Thymus (tissue), 14 donors: ENCODE measurements at places on chromosomes 5 and 9.

DNA sequence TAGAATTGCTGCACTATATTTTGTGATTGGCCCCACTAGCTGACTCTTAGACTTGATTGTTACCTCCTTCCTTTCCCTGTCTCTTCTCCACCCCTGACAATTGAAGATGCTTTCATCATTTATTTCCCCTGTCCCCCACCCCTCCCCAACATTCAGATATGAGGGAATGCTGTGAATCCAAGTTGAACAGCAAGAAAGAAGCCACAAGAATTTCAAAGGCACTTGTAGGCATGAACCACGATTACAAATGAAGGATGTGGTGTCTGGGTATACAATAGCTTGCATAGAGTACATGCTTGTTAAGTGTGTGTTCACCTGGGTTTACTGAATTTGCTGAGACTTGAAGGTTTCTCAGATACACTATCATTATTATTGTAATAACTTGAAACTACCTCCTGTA is 78.3 kb upstream of the TRIO start:
- DNase-seq = no peak

DNA sequence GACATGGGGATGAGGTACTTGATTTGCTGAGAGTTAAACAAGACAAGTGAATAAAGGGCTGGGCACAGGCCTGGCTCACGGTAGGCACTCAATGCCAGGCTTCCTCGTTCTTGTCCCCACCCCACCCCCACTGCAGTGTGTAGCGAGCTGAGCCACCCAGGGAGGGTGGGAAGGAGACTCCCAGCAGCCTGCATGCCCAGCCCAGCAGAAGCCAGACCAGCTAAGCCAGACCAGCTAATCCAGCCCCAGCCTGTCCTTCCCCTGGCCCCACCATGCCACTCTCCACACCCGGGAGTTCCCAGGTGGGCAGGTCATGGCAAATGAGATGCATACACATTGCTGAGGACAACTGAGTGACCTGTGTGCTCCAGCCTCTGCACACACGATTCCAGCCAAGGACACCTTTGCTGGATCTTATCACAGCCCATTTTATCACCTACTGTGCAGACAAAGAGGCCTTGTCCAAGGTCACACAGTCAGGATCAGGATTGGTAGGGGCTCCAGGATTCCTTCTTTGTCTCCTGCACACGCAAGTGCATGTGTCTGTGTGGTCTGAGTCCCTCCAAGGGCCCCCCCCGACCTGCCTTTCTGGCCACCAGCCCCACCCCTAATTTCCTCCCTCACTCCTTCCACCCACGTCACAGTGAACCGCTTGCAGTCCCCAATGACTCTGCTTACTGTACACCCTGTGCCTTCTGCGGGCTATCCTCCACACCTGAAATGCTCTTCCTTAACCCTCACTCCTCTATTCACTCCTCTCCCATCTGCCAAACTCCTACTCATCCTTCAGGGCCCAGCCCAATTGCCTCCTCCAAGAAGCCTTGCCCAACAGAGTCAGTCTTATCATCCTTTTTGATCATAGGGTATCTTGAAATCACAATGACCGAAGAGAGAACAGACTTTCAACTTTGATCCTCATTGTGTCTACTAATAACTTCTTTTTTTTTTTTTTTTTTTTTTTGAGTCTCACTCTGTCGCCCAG is 26.6 kb downstream of the DUSP1 start:
- no peak for DNase-seq

GRCh38 chr5:82150559-82150958 is 127.6 kb downstream of the RPS23 start:
- no peak for DNase-seq

GRCh38 chr5:38420691-38421390 is 135.6 kb downstream of the LIFR start:
- no peak for DNase-seq

GRCh38 chr9:63817622-63818518 is 1467.1 kb downstream of the FOXD4L5 start:
- DNase-seq = no peak

GRCh38 chr9:127178686-127179632 is 56.5 kb upstream of the ANGPTL2 start:
- DNase-seq = no peak

DNA sequence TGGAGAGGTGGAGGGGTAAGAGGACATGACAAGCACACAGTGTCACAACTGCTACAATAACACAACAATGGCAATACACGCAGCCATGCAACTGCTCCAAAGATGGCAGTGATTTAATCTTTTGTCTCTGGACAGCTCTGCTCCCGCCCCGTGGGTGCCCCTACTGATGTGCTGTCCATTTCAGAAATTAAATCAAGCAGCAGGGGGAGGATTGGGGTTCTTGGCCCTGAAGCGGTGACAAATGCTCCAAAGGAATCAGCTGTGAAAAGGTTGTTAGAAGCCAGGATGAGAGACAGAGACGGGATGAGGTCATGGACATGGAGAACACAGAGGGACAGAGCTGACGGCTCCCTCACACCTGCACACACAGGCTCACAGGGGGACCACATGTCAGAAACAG is 22.6 kb downstream of the CNTFR start:
- DNase-seq = no peak

- no peak for DNase-seq
Measured at GRCh38 chr5:105929858-105930257, 1740.9 kb downstream of the EFNA5 start.

DNA sequence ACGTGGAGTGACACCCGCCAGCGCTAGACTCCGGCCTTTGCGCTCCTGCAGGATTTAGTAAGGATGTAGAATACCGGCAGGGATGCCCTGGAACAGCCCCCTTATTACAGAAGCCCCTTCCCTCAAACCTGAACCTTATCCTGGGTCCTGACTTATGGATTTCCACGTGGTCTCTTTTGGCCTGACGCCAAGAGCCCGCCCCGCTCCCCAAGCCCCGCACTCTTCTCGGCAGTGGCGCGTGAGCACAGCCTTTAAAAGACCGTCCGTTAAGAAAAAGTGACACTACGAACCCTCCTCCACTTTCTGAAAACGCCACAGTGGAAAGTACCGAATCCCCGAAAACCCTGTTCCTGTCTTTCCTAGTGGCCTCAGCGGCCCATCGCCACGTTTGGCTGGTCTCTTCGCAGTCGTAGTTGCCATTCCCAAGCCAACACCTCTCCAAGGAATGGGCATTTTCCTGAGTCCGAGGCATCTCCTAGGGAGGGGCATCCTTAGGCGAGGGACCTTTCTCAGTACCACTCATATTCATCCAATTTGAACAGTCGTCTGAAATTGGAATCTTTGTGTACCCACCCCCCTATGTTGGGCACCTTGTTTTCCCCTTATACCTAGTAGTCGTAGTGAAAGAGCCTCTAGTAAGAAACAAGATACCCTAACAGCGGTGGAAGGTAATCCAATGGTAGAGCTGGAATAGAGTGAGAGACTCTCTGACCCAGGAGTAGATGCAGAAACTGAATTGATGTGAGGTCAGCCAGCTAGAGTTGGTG is 732 bp upstream of the MCIDAS start:
- DNase-seq = no peak

- no peak for DNase-seq
Measured at GRCh38 chr5:78522476-78523260, 125.9 kb downstream of the LHFPL2 start.

DNA sequence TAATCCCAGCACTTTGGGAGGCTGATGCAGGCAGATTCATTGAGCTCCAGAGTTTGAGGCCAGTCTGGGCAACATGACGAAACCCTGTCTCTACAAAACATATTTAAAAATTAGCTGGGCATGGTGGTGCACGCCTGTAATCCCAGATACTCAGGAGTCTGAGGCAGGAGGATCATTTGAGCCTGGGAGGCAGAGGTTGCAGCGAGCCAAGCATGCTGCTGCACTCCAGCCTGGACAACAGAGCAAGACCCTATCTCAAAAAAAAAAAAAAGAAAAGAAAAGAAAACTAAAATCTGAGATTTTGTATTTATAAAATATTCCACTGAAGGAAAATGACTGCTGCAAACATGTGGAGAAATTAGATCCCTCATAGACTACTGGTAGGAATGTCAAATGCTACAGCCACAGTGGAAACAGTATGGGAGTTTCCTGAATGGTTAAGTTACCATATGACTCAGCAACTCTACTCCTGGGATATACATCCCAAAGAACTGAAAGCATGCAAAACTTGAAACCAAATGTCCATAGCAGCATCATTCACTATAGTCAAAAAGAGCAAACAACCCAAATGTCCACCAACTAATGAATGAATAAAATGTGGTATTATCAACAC is 106.1 kb downstream of the UBAP2 start:
- no peak for DNase-seq

DNA sequence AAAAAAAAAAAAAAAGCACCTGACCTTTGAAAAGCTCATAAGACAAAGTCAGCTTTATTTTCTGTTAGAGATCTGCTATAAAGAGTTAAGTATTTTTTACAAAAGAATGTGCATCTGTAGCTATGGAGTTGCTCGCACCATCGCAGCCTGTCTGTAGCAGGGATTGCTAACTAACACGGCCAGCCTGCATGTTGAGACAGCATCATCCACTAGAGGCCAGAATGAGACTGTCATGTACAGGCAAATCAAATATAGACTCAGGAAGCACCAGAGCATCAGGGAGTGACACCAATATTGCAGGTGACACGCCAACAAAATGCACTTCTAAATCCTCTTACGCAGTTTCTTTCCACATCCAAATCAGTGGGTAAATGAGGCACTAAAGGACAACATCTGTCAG is 136.3 kb upstream of the RASEF start:
- DNase-seq = no peak

DNA sequence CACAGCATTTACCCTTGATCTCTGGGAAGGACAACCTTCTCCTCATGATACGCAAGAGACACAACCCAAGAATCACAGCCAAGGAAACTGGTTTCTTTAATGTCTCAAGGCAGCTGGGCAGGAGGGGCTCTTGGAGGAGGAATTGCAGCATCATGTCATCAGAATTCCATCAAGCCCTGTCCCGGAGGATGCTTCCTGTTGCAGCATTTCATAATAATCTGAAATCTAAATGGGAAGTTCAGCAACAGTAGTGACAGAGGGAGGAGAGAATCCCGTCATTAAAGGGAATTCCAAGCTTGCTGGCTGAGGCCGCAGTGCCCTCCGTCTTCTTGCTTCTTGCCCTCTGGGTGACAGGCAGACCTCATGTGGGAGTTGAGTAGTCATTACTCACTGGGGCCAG is 192.7 kb downstream of the TENT4A start:
- DNase-seq = no peak

GRCh38 chr5:143036146-143036927 is 266.2 kb downstream of the ARHGAP26 start:
- DNase-seq = no peak

GRCh38 chr5:131392466-131393095 is 128.7 kb downstream of the CDC42SE2 start:
- no peak for DNase-seq

GRCh38 chr5:169272731-169273427 is 28.1 kb downstream of the SLIT3 start:
- peak; percentile 14 for DNase-seq

GRCh38 chr5:127518319-127518621 is 830 bp downstream of the PRRC1 start:
- peak; percentile 38 for DNase-seq

- no peak for DNase-seq
Measured at GRCh38 chr9:22373636-22374035, 73.0 kb upstream of the DMRTA1 start.

- no peak for DNase-seq
Measured at GRCh38 chr9:27714388-27714787, 141.1 kb upstream of the C9orf72 start.

DNA sequence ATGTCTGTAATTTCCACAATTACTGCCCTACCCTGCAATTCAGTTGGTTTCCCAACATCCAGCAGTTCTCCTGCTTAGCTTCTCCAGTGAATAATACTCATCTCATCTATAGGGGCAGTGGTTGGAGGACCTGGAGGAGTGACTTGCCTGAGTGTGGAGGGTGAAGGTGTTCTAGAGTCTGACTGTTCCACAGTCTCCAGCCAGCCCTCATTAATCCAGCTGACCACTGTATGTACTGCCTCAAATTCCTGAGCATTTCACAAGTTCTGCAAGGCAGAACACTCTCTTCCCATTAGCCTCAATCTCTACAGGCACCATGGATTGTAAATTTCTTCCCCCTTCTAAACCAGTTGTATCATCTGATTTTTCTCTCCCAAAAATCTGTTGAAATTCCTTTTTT is 147.4 kb upstream of the NFIL3 start:
- DNase-seq = no peak
